ENCODE measurements at places on chromosomes 7 and 10.
A peak's percentile ranks its signal among the peaks of the same experiment; 100 is the strongest.

- no peak for DNase-seq
These were observed 94.2 kb upstream of the GPR26 start for GRCh38 chr10:123571978-123572377.

GRCh38 chr10:110498087-110498981 is 627 bp downstream of the DUSP5 start:
- peak; percentile 54 for DNase-seq

- DNase-seq: no peak
These were observed 218.8 kb downstream of the GPR158 start for GRCh38 chr10:25393621-25394020.

DNA sequence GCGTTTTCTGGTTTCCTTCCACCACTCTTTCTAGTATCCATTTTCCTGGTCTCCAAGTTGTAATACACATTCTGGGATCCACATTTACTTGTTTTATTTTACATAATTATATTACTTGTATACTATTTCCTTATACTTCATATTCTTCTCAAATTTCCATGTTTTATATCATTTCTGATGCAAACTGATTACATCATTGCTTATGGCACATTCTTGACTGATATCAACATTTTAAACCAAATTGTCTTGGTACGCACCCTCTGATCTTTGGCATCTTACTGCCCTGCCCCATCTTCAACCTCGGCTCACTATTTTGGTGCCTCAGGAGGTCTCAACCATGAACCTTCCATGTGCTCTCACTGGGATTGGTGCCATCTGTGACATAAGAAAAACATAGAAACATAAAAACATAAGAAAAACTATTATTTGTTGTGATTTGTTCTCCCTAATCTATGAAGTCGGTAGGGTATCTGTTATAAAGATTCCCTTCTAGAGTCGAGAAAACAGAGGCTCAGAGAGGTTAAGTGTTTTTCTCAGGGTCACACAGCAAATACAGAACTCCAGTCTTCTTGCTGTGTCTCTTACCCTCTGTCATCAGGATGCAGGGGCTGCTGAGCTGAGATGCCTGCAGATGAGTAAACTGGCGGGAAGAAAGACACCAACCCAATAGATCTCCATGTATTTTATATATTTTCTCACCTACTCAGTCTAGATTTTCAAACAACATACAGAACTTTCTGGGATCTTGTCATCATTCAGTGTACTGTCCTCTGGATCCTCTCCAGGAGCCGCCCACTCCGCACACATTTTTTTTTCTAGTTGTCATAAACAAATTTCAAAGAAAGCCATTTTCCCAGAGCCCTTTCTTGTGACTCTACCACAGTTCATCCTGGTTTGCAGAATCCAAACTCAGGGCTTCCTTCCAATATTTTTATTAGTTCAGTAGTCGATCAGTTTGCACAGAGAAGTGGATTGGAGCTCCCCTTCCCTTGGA is 79.5 kb downstream of the PARP12 start:
- no peak for DNase-seq

GRCh38 chr10:116055252-116055916 is 217.6 kb downstream of the GFRA1 start:
- DNase-seq: no peak

GRCh38 chr10:92811986-92812385 is 36.3 kb upstream of the EXOC6 start:
- DNase-seq: no peak

- DNase-seq: no peak
These were observed 550 bp upstream of the ANK3 start for GRCh38 chr10:60390224-60390626.

- DNase-seq: no peak
These were observed 47.1 kb upstream of the DYNC1I1 start for GRCh38 chr7:95725205-95725604.

- DNase-seq: no peak
These were observed 14.0 kb upstream of the KPNA7 start for GRCh38 chr7:99221866-99222265.

DNA sequence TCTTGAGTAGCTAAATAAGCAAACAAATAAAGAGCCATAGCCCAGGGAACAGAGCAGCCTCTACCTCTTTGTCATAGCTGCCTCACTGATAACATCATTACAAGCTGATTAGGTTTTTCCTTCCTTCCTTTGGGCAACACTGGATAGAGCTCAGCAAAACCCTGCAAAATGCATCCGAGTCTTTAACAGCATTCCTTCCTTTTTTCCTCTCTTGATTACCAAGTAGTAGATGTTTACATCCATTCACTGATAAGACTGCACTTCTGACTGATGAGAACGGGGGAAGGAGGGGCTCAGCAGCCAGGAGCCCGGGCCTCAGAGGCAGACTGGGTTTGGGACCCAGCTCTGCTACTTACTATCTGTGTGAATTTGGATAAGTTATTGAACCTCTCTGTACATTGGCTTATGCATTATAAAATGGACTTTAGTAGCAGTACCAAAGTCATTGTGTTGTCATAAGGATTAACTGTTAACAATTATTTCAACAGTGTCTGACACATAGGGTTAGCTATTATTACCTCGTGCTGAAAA is 214.2 kb downstream of the ANK3 start:
- no peak for DNase-seq

DNA sequence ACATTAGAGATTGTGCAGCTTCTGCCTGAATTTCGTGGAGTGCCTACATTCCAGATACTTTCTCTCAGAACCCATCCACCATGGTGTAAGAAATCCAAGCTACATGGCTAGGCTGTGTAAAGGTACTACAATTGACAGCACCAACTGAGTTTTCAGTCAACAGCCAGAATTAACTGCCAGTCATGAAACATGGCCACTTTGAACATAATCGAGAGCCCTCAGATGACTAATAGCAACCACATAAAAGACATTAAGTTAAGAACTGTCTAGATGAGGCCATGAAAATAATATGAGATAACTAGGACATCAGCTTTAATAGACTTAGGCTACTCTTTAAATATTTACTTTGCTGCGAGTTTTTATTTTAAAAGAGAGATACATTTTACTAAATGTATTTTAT is 1106.8 kb upstream of the LRRTM3 start:
- no peak for DNase-seq

- DNase-seq: peak; percentile 11
These were observed 4.3 kb downstream of the NCOA4 start for GRCh38 chr10:46026106-46026505.

DNA sequence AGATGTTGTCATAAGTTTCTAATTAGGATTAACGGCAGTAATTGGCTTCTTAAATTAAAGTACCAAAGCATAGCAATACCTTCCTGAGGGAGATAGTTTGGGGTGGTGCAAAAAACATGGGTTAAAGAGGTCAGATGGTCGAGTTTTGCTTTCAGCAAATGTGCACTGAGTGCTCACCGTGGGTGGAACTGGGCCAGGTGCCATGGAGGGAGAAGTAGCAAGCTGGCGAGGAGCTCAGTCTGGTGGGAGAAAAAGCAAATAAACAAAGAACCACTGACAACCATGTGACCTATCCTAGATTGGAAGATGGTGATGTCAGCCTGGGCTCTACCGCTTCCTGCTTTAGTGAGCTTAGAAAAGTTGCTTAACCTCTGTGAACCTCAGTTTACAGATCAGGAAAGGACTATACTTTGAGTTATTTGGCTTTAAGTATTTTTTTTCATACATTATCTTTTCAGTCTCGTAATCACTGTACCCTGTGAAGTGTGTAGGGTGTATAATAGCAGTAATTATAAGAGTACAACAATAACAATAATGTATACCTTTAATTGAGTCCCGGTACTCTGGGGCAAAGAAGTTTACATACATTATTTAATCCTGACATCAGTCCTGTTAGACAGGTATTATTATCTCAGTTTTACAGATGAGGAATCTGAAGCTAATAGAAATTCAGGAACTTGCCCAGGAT is 69.0 kb upstream of the PDCD4 start:
- DNase-seq: no peak

GRCh38 chr7:101714097-101714496 is 85.0 kb upstream of the MYL10 start:
- DNase-seq: no peak

GRCh38 chr7:104962781-104963180 is 51.2 kb upstream of the KMT2E start:
- DNase-seq: no peak

GRCh38 chr10:100733329-100733728 is 12.1 kb upstream of the PAX2 start:
- DNase-seq: no peak

Measured in hematopoietic multipotent progenitor cell treated with erythropoietin and hydrocortisone succinate and interleukin-3 and kit ligand, for 15 days (in vitro differentiated cells).